Activated CD4-positive, alpha-beta T cell treated with anti-CD3 and anti-CD28 coated beads, Interleukin-2, Interleukin-4, amounts not matched to agents 100 ng/mL and 50 ng/mL, durations not matched to agents 16 hours and 8 hours (primary cell): ENCODE measurements at places on chromosomes 5 and 9.

DNA sequence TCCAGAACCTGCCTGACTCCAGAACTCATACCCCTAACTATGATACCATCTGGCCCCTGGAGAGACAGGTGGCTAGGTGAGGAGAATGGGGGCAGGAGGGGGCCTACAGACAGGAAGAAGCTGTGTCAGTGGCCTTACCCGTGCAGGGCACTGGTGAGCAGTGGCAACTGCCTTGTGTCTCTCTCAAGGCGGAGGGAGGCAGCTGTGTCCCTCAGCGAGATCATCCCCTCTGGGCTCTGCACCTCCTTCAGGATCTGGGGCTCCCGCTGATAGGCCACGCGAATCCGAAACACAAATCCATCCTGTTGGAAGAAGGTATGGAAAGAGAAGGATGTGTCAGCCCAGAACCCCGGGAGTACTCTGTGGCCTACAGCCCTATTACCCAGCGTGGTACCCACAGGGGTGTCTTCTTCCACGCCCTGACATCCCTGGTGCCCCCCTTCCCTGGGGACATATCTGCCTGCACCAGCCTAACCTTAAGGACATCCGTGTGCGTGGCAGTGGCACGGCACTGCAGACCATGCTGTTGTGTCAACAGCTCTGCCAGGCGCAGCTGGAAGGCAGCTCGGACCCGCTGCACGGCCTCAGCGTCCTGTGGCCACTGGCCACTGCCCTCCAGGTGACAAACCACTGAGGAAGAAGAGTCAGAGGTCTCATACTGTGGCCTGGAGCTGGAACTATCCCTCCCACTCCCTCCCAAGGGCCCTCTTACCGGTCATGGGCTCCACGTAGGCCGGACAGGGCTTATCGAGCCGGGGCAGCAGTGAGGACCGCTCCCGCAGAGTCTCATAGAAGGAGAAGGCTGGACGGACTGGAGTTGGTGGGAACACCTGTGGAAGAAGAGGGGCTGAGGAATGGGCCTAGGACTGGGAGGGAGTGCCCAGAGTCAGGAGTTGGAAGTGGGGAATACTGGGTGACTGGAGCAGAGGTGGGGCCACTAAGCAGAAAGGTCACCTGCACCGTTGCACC, 7.8 kb downstream of the NOL6 start:
- no peak for DNase-seq

DNA sequence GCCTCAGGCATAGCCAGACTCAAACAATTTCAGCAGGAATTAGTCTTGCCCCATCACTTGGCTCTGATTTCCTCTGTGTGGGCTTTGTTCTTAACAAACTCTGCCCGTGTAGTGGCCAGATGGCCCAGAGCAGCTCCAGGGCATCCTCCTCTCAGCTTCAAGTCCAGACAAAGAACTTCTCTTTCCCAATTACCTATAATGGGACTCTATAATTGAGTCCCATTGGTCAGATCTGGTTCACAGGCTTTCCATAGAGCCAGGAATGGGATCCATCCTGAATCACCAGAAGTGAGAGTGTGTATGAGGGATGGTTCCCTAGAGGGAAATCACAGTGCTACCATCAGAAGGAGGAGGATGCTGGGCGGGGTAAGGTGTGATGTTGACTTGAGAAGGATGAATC, 515.8 kb downstream of the KIF4B start:
- no peak for DNase-seq

DNA sequence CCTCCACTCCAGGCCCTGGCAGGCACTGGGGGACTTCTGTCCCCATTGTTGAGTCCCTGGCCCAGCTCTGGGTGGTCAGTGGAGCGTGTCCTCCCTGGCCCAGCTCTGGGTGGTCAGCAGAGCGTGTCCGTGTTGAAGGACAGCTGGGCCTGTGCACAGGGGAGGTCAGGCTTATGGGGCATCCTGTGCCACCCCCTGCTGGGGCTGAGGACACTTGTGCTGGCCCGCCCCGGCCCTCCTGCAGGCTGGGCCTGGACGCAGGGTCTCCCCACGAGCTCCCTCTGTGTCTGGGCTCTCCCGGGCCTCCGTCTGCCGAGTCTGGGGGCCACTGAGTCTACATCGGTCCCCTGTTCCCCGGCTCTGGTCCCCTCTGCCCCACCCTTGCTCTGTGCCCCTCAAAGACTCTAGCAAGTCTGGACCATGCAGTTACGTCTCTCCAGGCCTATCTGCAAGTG, 11.5 kb upstream of the CLIC3 start:
- no peak for DNase-seq

DNA sequence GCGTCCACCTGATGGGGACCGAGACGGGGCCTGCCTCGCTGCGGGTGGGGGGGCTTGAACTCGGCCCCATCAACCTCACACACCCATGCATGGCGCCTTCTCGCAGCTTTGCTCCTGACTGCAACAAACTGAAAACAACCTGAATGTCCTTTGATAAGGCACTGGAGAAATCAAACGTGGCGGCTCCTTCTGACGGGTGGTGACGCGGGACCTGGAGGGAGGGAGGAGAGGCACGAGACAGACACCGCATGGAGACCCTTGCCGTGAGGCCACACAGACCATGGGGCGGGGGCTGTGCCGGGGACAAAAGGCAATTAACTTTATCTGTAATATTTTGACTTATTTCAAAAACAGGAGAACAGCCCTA, 48.6 kb downstream of the NACC2 start:
- DNase-seq = no peak

DNA sequence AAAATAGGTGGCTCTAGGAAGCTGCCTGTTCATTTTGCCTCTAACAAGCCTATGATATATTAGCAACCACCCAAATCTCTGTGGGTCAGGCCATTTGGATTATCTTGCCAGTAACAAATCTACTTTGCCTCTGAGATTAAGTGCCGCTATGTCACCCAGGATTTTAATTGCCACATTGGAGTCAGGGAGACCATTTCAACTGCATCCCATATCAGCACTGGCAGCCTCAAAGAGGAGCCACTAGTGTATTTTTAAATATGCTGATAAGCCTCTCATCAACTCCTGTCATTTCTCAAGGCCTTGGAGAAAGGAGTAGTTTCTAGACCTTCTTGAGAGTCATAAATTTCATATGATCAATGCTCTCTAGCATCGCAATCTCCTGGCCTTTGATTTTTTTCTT, 12.1 kb upstream of the ADAMTS19 start:
- no peak for DNase-seq
